ENCODE measurements at places on chromosomes 12 and 14.
A peak's percentile ranks its signal among the peaks of the same experiment; 100 is the strongest.

DNA sequence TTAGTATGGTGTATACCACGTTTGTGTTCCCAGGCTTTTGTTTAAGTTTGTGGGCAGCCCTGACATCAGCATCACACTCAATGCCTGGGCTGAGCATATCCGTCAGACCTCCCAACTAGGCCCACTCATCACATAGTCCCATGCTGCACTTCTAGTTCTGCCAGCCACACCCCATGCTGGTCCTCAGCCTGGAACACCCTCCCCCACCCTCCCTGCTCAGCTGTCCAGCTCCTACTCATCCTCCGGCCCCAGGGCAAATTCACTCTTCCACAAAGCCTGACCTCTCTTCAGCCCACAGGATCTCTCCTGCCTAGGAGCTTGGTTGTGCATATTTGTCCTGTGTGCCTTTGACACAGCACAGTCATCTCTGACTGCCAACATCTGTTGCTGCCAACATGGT lies 3.9 kb upstream of the ENDOU start:
- no peak for DNase-seq

DNA sequence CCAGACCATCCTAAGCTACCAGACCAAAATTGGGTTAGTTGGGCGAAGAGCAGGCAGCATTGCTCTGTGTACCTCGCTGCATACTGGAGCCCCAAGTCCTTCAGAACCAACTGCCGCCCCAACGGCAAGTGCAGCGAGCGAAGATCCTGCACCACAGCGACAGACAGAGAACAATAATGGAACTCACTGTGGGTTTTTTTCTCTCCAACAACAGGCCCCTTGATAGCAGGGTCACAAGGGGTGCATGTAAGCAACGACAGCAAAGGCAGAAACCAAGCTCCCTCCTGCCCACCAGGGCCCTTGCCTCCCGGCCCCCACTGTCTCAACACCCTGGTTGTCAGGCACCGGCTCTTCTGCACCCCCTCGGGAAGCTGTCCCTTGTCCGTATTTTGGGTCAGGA lies 39.0 kb downstream of the RNF34 start:
- no peak for DNase-seq

DNA sequence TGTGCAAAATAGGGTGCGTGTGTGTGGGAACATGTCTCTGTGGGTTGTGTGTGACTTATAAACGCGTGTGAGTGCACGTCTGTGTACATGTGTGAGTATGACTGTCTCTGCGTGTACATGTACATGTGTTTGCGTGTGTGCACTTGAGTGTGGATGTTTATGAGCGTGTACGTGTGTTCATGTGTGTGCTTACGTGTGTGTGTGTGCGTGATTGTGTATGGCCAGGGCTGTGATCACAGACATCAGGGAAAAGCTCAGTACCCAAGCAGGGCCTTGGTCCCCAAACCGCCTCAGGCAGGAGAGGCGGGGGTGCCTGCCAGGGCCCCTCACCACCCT lies 326.3 kb upstream of the DIO3 start:
- DNase-seq = no peak

DNA sequence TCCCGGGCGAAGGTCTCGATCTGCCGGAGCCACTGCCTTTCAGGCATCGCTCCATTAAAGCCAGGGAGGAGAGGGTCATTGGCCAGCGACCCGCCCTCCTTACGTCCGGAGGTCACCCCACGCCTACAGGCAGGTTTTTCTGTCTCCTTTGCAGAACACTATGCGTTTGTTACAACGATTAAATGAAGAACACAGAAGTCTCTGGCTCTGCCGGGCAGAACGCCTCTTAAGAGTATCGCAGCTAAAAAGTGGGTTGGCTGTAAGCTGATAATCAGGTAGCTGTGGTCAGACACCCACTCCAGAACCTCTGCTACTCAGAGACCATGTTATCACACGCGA lies 15.0 kb downstream of the OTX2 start:
- no peak for DNase-seq

DNA sequence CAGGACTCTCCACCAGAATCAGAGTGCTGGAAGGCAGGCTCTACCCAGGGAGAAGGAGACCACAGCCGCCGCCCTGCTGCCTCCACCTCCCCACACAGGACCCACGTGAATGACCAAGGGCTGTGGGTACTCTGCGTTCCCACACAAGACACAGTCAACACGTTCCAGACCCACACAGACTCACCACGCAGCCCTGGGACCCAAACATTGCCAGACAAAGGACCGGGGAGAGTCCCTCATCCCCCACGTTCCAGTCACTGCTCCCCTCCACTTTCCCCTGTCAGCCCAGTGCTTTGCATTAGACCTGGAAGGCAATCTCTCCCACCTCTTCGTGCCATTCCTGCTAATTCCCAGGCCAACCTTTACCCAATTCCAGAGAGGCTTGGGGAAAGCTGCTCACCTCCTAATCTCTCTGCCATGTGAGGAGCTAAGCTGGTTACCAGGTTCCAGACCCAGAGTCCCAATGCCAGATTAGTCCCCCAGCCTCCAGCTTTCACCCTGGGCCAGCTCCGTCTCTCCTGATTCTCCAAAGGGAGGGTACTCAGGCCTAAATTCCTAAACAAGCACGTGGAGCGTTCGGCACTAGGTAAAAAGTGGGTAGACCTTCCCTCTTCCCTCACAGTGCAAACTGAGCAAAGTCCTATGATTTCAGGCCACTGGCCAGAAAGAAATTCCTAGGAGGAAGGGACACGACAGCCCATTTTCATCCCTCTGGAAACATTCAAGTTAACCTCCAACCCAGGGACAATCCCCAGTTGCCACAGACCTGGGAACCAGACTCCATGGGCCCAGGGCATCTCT lies 4.9 kb downstream of the SLC6A13 start:
- DNase-seq = no peak

GRCh38 chr12:102567031-102567985 lies 86.9 kb upstream of the IGF1 start:
- no peak for DNase-seq

DNA sequence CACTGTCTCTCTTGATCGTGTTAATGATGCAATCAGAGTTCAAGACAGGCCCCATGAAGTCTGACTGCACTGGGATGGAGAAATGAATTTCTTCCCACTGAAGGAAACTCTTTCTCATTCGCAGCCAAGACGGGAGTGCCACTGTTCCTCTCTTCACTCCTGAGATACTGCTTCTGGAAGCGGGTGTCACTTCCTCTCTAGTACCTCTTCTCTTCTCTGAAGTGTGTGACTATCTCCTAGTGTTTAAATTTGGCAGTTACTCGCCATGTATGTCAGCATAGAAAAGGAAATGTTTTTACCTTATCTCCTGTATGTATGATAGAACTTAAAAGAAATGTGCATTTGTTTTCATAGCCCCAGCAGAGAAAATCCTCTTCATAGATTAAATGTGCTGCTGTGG lies 215.2 kb downstream of the ANO6 start:
- DNase-seq = no peak

GRCh38 chr14:95226801-95227200 lies 69.5 kb upstream of the DICER1 start:
- no peak for DNase-seq

DNA sequence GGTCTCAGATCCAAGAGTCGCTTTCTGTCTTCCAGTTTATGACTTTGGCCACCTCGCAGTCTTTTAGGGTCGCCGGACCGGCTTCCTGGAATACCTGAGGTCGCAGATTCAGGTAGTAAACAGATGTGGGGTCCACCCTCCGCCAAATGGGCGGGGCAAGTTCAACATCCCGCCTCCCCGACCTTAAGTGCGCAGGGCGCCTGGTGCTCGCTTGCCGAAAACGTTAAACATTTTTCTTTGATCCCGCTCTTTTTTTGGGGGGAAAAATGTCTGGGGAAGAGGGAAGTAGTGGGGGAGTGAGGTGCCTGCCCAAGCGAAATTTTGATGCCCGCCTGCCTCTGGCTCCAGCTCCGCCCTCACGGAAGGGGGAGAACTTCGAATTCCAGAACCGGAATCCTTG lies 73.9 kb upstream of the TBX5 start:
- DNase-seq = no peak

DNA sequence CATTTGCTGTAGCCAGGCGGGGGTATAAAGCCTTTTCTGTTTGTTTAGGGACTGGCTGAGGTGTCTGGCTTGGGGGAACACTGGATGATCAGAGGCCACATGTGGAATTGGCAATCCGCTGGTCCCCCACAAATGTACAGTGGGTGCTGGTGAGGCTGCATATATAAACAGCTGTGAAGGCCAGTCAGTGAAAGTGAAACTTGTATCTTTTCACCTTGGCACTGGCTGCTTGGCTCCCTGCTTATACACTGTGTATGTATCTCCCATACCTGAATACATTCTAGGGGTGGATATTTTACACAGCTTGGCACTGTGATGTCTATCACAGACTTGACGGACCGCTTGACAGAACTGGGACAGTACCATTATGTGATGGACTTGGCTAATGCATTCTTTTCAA lies 246.8 kb upstream of the AVPR1A start:
- DNase-seq = no peak

DNA sequence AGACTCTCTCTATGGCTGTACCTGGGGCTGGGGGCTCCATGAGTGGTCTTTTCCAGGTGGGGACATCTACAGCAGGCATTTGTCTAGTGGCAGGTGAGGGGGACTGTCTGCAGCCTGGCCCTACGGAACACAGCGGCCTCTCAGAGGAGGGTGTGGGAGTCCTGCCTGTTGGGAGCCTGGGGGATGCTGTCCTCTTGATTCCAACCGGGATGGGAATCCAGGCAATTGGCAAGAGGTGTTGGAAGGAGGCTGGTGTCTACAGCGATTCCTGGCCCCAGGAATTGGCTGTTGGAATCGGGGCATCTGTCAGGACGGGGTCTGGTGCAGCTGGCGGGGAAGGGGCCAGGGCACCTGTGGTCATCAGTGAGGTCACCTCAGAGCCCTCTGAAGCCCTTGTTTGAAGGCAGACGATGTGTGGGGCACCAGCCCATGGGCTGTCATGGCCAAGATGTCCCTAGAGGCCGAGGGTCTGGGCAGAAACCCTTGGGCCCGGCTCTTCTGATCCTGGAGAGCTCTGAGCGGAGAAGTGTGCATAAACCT lies 386.3 kb downstream of the TMEM121 start:
- no peak for DNase-seq

DNA sequence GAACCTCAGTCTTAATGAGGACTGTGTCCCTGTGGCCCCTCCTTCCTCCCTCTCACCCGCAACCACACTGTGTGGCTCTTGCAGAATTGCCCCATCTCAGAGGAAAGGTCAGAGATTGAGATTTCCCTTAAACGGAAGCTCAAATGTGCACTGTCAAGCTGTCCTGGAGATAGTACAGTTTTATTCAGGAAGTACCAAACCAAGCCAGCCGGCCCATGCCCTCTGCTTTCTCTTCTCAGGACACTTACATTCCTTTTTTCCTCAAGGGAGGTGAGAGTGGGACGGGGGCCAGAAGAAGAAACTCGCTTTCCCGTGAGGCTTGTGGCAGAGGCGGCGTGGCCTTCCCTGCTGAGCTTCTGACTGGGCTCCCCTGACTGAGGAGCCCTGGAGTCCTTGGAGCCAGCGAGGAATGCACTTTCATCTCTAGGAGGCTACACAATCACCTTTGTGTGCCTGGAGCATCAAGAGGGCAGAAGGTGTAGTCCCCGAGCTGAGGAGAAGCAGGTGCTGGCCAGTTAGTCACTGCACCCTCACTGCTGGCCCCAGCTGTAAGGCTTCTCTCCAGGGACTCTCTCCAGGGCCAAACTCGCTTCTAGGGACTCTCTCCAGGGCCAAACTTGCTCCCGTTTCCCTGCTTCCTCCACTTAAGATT lies 24.1 kb upstream of the ATP2A2 start:
- peak; percentile 34 for DNase-seq

DNA sequence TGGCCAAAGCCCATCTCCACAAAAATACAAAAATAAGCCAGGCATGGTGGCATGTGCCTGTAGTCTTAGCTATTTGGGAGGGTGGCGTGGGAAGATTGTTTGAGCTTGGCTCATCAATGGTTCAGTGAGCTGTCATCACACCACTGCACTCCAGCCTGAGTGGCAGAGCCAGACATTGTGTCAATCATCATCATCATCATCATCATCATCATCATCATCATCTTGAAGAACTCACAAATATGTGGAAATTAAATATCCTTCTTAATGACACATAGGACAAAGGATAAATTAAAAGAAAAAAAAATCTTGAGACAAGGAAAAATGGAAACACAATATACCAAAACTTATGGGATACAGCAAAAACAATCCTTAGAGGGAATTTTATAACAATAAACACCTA lies 132.5 kb downstream of the LRFN5 start:
- DNase-seq = no peak

- peak; percentile 88 for DNase-seq
These were observed 76.6 kb downstream of the SSPN start for GRCh38 chr12:26271889-26272492.

Measured in femur (tissue), 1 donor.